Panc1 (cell line): ENCODE measurements at places on chromosomes 4 and X. TPM values are rescaled to one million over a fixed set of nuclear protein-coding genes. Genes with fewer than 3 reads are reported as not detected.

GRCh38 chr4:184421533-184422155 lies 52.7 kb downstream of the IRF2 start:
- DNase-seq = no peak

GRCh38 chr4:113919611-113920010 lies 59.8 kb downstream of the ARSJ start:
- no peak for DNase-seq

GRCh38 chrX:97691901-97692455 lies 808.3 kb downstream of the RPA4 start:
- no peak for DNase-seq

Gene PHF8
- total RNA-seq = 27.5 TPM
